ENCODE measurements at places on chromosomes 16 and 17. TPM values are rescaled to one million over a fixed set of nuclear protein-coding genes. Genes with fewer than 3 reads are reported as not detected.

NPIPB13 gene
- 0.75 TPM for total RNA-seq

SBK1 gene
- not detected for total RNA-seq

MAF gene
- 14.9 TPM for total RNA-seq

TRAF7 gene
- 52.6 TPM for total RNA-seq

CD7 gene
- total RNA-seq, result not detected

ZMYND15 gene
- not detected for total RNA-seq

MYH3 gene
- total RNA-seq, result 0.77 TPM

SOX9 gene
- total RNA-seq, result 2.9 TPM

SOX8 gene
- total RNA-seq, result under 0.01 TPM

GRB7 gene
- total RNA-seq, result 0.37 TPM

HEATR9 gene
- not detected for total RNA-seq

SPN gene
- not detected for total RNA-seq

HOXB4 gene
- 1.00 TPM for total RNA-seq

SRCIN1 gene
- total RNA-seq, result 0.12 TPM

PRDM7 gene
- total RNA-seq, result not detected

ZSCAN10 gene
- not detected for total RNA-seq

ORC6 gene
- 23.1 TPM for total RNA-seq

SLFN13 gene
- total RNA-seq, result 5.0 TPM

DNAH3 gene
- under 0.01 TPM for total RNA-seq

CDH13 gene
- total RNA-seq, result 133 TPM

PRR35 gene
- total RNA-seq, result 0.11 TPM

CACNA1H gene
- 22.6 TPM for total RNA-seq

ABCC11 gene
- total RNA-seq, result 0.11 TPM

HSD11B2 gene
- not detected for total RNA-seq

KRT15 gene
- total RNA-seq, result 15.3 TPM

TNFSF13 gene
- 0.44 TPM for total RNA-seq

KRT40 gene
- not detected for total RNA-seq

PRAC2 gene
- not detected for total RNA-seq

CDRT15L2 gene
- not detected for total RNA-seq
